Stimulated activated CD4-positive, alpha-beta T cell treated with anti-CD3 and anti-CD28 coated beads, Interleukin-1b, Interleukin-23, amount 100 ng/mL, for 1 hour (primary cell): ENCODE measurements at places on chromosomes 11 and 22.

DNA sequence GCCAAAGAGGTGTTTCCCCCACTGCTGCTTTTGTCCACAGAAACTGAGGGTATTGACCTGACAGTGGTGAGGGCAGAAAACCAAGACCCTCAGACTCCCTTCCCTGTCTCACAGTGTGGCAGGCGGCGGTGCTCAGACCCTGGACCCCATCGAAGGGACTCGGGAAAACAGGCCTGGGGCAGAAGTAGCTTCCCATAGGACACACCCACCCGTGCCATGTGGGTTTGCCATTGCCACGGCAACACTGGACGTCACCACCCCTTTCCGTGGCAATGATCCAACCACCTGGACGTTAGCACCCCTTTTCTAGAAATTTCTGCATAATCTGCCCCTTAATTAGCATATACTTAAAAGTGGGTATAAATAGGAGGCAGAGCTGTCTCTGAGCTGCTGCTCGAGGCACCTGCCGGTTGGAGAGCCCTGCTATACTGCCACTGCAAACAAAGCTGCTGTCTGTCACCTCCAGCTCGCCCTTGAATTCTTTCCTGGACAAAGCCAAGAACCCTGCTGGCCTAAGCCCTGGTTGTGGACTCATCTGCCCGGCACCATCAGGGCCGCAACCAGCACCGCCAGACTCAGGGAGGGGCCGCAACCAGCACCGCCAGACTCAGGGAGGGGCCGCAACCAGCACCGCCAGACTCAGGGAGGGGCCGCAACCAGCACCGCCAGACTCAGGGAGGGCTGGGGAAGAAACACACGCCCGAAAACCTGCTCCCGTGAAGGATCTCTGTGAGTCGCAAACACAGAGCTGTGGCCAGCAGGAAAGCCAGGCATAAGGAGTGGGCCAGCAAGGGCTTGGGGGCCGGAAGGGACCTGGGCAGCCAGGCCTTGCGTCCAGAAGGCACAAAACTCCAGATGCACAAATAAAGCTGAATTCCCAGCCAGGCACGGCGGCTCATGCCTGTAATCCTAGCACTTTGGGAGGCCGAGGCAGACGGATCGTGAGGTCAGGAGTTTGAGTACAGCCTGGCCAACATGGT is 10.4 kb downstream of the MLC1 start:
- no peak for DNase-seq

GRCh38 chr11:13965337-13965736 is 2.8 kb downstream of the SPON1 start:
- no peak for DNase-seq

GRCh38 chr11:95304777-95305176 is 73.8 kb upstream of the SESN3 start:
- no peak for DNase-seq

- DNase-seq: no peak
These were observed 870.2 kb downstream of the BRD1 start for GRCh38 chr22:48957311-48957986.

GRCh38 chr22:45916515-45916914 is 60.4 kb downstream of the WNT7B start:
- no peak for DNase-seq

- DNase-seq: no peak
These were observed 235.7 kb downstream of the SBF2 start for GRCh38 chr11:10058356-10058755.

GRCh38 chr11:24132471-24132870 is 364.4 kb upstream of the LUZP2 start:
- DNase-seq: no peak

GRCh38 chr11:25860677-25861450 is 471.1 kb upstream of the ANO3 start:
- no peak for DNase-seq

- DNase-seq: no peak
These were observed 35.6 kb downstream of the ETS1 start for GRCh38 chr11:128551611-128552335.

- DNase-seq: no peak
These were observed 5.8 kb downstream of the RAB38 start for GRCh38 chr11:88169471-88169870.

- no peak for DNase-seq
These were observed 19.8 kb upstream of the GNB1L start for GRCh38 chr22:19874307-19875060.
